ENCODE measurements at places on chromosomes 7 and 10.

DNA sequence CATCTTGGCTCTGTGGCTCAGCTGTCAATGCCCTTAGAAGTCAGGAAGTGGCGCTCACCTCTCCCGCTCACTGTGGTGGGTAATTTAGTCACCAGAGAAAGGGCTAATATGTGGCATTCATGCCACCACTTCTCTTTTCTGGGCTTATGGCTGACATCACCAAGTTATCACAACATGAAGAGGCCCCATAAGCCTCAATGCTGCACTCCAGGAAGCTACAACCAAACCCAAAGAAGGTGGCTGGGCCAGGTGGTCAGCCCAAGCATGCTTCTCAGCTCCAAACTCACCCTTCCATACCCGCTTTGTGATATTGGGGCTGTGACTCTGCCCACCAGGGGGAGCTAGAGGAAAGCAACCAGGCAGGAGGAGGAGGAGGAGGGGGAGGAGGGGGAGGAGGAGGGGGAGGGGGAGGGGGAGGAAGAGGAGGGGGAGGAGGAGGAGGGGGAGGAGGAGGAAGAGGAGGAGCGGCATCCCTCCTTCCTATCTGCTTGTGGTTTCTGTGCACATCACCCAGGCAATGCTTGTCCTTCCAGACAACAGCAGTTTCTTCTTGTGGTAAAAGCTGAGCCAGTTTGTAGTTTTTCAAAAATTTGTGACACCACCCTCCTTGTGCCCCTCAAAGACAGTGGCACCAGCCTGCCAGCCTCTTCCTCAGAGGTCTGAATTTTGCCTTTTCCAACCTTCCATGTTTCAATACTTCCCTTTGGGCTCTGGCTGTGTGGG, 42.1 kb downstream of the CYP26A1 start:
- DNase-seq, result no peak

DNA sequence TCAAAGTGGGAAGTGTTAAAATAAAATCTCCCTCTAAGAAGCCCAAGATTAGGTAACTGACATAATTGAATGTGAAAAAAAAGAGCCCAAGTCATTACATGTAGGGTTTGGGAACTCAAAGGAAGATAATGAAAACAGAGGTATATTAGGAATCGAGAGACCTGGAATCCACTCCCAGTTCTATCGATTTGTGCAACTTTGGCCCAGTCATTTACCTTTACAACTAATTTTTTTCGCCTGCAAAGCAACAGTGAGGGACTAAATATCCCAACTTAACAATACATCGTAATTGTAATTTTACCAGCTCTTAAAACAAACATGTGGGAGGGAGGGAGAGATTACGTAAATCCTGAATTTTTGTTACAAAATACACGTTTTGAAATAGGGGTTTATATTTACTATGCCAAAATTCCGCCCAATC, 1.4 kb downstream of the MINDY3 start:
- DNase-seq, result no peak

- DNase-seq, result no peak
These were observed 20.8 kb downstream of the BAMBI start for GRCh38 chr10:28698075-28698474.

DNA sequence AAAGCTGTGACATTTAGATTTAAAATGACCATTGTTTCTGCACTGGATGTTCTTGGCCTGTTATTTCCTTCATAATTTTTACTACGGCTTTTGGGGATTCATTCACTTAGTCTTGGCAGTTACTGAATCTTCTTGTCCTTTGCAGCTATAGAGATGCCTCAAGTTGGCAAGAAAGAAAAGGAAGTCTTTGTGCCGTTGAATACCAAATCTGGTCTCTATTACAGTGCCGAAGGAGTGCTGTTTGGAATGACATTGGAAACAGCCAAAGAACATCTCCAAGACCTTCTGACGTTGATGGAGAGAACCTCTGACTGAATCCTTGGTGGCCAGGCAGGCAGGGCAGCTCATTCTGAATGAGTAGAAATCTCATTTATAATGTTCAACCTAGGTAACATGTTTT, 54.3 kb upstream of the NRP1 start:
- no peak for DNase-seq

DNA sequence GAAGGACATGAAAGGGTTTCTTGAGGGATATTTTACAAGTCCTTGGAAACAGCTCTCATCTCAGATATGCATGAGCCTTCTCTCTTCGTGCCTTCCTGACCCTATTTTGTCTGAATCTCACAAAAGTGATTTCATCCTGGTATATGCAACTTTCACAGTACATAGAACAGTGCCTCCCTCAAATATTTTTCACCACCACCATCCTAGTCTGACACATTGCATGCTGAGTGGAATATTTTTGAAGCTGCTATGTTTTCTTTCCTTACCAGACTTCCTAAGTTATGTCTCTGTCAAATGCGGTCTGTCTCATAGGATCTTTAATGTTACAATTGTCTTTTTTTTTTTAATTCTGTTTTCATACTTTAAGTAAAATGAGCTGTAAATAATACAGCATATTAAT, 673.3 kb upstream of the LRRN3 start:
- DNase-seq, result no peak

GRCh38 chr7:4240520-4241303, 441.4 kb upstream of the FOXK1 start:
- DNase-seq, result no peak

- DNase-seq, result no peak
These were observed 341 bp downstream of the GOT1 start for GRCh38 chr10:99430116-99430450.

GRCh38 chr10:22662733-22663330, 51.5 kb downstream of the PIP4K2A start:
- DNase-seq, result no peak

GRCh38 chr7:25179771-25180591, 48.3 kb downstream of the NPVF start:
- no peak for DNase-seq

- no peak for DNase-seq
These were observed 231.0 kb downstream of the CSTF2T start for GRCh38 chr10:51468424-51468823.

- DNase-seq, result no peak
These were observed 2.0 kb upstream of the KMT2E start for GRCh38 chr7:105011831-105012502.

DNA sequence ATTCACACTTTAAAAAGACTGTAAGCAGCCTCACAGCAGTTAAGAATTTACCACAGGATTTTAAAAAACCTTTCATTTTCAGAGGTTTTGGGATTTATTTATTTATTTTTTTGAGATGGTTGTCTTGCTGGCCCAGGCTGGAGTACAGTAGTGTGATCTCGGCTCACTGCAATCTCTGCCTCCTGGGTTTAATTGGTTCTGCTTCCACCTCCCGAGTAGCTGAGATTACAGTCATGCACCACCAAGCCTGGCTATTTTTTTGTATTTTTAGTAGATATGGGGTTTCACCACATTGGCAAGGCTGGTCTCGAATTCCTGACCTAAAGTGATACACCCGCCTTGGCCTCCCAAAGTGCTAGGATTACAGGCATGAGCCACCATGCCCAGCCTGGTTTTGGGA, 19.1 kb downstream of the MINDY4 start:
- DNase-seq, result no peak

DNA sequence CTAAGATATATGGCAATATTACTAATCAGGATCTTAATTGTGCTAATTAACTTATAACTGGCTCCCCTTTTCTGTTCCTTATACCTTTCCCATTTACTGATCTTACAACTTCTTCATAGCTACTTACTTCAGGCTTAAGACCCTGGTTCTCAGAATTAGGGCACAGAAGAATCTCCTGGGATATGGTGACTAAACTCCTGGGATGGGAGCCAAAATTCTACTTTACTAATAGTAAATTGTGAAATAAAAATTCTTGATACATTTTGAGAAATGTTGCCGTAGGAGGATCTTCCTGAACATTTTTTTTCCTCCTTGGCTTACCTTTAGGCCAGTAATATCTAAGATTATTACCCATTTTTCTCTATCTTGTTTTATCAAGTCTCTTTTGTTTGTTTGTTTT, 309.5 kb downstream of the ATRNL1 start:
- no peak for DNase-seq

DNA sequence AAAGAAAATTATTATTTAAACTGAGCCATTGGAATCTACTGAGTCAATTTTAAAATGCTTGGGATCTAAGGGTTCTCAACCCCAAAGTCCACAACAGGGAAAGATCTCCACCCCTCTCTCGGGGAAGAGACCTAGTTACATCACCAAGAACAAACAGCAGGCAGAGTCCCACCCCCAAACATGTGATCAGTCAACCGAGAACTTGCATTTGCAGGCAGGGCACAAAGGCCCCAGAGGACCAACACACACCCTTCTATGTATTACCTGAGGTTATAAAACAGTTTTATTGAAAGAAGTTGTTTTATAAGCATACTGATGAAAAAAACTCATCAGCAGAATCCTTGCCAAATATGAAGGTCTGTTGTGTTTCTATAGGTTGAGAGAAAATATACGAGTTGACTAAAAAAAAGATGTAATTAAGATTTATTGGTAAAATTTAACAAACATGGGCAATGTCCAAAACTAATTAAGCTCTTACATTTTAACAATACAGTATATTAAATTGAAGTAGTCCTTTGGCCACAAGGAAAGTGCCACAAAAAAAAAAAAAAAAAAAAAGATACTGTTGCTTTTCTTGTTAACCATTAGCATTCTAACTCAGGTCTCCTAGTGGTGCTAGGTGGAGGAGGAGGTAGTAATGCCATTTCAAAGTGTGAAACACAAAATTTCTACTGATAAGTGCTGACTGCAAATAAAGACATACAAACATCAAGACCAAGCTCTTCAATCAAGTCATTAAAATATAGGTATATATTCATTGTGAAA, 975 bp upstream of the USP54 start:
- DNase-seq, result no peak

DNA sequence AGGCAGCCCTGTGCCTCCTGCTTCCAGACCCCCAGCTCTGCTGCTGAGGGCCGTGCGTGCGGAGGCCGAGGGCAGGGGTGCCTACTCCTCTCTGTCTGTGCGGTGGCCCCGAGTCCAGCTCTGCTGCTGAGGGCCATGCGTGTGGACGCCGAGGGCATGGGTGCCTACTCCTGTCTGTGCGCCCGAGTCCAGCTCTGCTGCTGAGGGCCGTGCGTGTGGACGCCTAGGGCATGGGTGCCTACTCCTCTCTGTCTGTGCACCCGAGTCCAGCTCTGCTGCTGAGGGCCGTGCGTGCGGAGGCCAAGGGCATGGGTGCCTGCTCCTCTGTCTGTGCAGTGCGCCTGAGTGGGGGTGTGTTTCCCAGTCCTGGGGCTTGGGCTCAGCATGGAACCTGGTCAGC, 142.7 kb downstream of the ZMYND11 start:
- no peak for DNase-seq

GRCh38 chr7:82249979-82250378, 193.6 kb downstream of the CACNA2D1 start:
- no peak for DNase-seq

- no peak for DNase-seq
These were observed 63.0 kb upstream of the HPS1 start for GRCh38 chr10:98509745-98510144.

DNA sequence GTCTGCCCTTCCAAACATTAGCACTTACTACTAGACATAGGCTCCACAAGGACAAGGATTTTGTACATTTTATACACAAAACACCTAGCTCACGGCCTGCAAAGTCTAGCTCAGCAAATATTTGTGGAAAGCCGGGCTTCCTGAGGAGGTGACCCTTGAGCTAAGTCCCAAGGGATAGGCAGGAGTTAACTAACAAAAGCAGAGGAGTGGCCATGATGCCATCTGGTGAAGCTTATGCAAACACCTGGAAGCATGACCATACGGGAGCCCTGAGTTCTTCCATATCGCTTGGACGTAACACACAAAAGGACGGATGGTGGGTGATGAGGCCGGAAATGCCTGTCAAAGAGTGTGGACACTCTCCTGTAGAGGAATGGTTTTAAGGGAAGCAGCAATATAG, 25.9 kb upstream of the YAE1 start:
- DNase-seq, result no peak

- no peak for DNase-seq
These were observed 92.0 kb downstream of the FAM53B start for GRCh38 chr10:124652200-124652599.

- no peak for DNase-seq
These were observed 46.9 kb downstream of the VWA2 start for GRCh38 chr10:114285961-114286441.

DNA sequence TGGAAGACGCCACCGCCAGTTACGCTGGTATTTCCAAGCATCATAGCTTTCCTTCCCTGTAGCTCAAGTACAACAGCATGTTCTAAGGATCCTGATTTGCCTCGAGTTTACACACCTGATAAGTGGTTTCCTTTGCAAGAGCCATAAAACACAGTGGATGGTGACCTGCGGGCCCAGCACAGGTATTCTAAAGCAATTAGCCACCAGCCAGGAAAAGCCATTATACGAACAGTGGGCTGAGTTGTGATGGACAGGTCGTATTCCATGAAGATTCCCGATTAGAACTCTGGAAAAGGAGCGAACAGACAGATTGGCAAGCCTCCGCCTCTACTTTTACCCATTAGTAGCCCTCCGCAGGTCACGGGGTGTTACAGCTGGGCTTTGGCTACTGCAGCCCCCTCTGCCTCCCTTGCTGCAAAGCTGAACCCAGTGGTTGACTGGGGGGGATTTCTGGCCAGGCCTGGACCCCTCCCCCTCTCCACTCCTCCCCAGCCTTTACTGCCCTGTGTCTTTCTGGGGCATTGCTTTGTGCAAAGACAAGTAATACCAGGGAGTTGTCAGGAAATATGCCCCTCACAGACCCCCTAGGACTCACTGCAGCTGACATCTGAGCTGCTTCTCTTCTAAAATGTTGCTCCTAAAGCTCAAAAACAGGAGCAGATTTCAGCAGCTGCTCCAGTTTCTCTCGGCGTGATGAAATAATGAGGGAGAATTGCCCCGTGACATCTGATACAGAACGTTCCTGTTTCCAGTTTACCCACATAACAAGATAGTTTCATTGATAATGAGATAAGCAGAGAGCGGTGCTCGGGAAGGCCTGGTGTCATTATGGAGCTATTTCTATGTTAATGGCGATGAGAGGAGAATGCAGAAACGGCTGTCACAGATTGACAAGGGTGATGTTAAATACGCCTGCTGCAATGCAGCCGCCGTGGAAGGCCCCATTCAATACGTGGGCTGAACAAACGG, 214.4 kb downstream of the CCSER2 start:
- DNase-seq, result no peak

DNA sequence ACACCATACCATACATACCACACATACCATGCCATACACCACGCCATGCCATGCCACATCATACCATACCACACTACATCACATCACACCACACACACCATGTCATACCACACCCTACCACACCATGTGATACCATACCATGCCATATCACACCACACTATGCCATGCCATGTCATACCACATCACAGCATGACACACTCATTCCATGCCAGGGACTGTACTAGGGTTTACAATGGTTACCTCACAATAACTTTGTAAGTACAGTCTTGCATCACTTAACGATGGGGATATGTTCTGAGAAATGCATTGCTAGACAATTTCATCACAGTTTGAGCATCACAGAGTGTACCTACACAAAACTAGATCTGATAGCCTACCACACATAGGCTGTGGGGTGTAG, 14.5 kb downstream of the PYROXD2 start:
- DNase-seq, result no peak

DNA sequence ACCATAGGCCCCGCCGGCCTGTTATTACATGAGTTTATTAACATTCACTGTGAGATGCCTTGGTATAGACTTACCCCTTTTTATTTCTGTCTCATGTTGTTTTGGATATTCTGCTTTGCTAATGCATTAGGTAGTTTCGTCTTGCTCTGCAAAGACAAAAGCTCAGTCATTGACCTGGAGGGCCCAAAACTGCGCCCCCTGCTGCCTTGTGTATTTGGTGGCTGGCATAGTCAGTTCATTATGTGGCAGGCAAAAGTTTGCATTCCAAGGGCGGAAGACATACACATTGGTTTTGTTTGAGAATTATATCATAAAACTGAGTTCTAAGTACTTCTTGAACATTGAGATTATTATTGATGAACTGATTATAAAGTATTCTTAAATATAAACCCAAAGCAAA, 372.5 kb downstream of the SDK1 start:
- DNase-seq, result no peak
